Stimulated activated CD4-positive, alpha-beta T cell treated with anti-CD3 and anti-CD28 coated beads, TNF-alpha, amount 100 ng/mL, for 1 hour (primary cell): ENCODE measurements at places on chromosomes 1 and 21.

- DNase-seq: no peak
Measured at GRCh38 chr1:172019976-172020375, 178.7 kb downstream of the DNM3 start.

GRCh38 chr1:107695341-107695740 lies 269.6 kb downstream of the VAV3 start:
- no peak for DNase-seq

GRCh38 chr21:8994640-8995511 lies 1526.5 kb upstream of the TPTE start:
- DNase-seq: no peak

- DNase-seq: no peak
Measured at GRCh38 chr1:43272161-43272560, 2.4 kb downstream of the TMEM125 start.

DNA sequence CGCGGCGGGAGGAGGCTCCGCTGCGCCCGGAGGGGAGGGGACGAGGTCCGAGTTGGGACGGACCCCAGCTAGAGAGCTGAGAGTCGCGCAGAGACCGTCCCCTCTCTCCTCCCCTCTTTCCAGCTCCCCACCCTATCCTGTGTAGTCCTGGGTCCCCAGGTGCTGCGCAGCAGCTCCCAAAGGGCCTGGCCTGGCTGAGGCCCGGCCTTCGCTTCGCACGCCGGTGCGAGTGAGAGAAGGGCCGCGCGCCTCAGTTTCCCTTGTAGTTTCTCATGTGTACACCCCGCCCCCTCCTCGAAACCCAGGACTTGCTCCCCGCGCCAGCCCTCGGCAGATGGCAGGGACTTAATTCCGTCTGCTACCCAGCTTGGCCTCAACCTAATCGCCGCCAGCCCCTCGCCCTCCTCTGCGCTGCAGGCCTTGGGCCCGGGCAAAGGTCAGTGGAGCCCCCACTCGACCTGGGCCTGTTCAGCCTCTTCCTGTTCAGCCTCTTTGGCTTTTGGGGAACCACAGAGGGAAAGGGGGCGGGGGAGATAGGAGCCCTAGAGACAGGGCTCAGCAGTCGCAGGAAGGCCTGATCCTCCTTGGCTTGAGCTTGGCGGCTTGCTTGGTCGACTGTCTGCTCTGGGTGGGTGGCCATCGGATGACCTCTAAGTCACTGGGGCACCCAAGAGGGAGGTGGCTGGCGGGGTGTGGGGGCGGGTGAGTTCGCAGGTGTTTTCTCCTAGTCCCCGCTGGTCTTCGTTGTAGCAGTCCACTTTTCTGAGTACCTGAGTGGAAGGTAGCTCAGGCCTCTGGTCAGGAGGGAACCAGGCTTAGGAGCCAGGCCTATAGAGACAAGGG lies 1.0 kb downstream of the ZNF687 start:
- no peak for DNase-seq

GRCh38 chr1:61244114-61244513 lies 161.8 kb downstream of the NFIA start:
- DNase-seq: no peak

DNA sequence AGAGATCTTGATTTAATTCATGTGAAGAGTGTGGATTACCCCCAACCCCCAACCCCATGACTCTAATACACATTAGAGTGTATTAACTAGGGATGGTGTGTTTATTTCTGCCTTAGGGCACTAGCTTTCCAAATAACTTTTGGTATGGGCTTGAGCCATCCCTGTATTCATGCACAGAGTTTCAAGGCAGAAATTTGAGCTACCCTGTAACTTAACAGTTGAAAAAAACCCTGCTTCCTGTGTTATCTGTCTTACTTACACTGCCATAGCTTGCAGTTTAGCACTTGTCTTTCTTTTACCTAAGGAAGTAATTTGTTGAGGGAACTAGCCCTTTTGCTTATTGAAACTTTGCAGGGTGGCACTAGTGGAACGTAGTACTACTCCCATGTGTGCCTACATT lies 6.3 kb downstream of the SRSF11 start:
- DNase-seq: no peak

GRCh38 chr21:33433425-33434114 lies 30.4 kb downstream of the IFNGR2 start:
- DNase-seq: no peak

DNA sequence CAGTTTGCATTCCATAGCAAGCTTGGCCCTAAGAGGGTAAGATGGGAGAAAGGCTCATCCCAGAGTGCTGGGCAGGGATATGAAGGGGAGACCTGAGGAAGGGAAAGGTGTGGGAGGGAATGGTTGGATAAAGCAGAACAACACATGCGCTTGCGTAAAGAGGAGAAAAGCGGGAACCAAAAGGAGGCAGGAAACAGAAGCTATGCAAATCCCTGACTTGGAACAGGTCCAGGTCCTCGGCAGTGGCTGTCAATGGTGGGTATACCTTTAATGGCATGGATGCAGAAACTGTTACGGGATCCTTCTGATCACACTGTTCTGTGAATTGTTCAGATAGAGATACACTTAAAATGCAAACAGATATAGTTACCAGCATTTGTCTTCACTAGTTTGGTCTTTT lies 455.6 kb downstream of the SIPA1L2 start:
- DNase-seq: no peak

- DNase-seq: no peak
Measured at GRCh38 chr1:202249846-202250245, 56.2 kb downstream of the LGR6 start.

DNA sequence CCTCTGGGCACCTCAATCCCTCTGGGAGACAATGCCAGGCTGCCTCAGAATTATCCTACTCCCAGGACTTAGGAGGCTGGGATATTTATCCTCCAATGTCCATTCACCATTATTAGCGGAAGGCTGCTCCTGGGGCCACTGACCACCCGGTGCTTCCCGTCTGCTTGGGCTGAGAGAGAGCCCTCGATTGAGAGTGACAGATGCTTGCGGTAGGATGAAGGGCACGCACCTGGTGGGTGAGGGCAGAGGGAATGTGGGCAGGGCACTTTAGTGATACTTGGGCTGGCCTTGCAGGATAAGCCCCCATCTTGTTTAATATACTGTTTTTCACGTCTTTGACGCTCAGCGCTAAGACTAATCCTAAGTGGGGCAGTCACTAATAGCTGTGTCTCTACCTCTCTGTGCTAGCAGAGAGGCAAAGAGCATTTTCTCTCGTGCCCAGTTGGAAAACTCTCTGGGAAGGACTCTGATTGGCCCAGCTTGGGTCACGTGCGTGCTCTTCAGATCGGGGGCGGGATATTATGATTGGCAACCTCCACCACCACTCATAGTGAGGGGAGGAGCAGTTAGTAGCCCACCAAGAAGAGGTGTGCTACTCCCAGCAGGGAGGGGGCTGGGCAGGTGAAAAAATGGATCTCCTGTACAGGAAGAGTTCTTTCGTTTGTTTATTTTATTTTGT lies 10.6 kb upstream of the PARS2 start:
- no peak for DNase-seq

DNA sequence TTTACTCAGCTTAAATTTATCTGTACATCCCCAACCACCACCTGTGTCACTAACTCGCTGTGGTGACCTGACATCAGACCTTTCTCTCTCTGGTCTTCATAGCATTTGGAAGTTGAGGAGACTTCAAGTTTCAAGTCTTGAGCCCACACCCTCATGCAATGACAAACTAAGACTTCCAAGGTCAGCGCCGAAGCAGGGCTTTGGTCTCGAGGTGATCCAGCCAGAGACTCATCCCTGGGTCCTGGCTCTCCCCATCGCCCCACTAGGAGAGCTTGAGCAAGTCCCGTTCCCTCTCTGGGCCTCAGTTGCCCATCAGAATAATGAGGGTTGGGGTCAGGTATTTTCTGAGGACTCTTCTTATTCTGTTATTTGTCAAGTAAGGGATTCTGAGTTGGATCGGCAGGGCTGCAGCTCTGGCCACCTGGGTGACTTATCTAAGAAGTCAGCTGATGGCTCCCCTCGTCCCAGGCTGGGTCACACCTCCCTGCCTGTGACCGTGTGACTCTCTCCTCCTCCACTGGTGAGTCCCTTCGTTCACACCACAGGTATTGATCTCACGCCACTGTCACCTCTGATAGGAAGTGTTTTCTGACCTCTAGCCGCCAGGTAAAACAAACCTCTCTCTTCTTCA lies 143.7 kb upstream of the RUNX3 start:
- DNase-seq: no peak

GRCh38 chr21:45541221-45542039 lies 810 bp downstream of the SLC19A1 start:
- peak; percentile 71 for DNase-seq

GRCh38 chr1:229136822-229137221 lies 134.1 kb upstream of the RAB4A start:
- no peak for DNase-seq

GRCh38 chr1:172180501-172181285 lies 239.8 kb upstream of the C1orf105 start:
- peak; percentile 13 for DNase-seq

- no peak for DNase-seq
Measured at GRCh38 chr21:34933609-34934335, 115.3 kb downstream of the RUNX1 start.

- DNase-seq: no peak
Measured at GRCh38 chr1:60978421-60979357, 103.7 kb upstream of the NFIA start.

- DNase-seq: no peak
Measured at GRCh38 chr1:210915890-210916507, 217.9 kb downstream of the KCNH1 start.

- DNase-seq: no peak
Measured at GRCh38 chr1:220776254-220776653, 10.5 kb upstream of the MTARC1 start.

GRCh38 chr1:184386312-184387068 lies at the start of gene C1orf21:
Gene C1orf21, plus strand, starts transcription at chr1:184387029. Its CDS starts 90,481 bp downstream, at chr1:184477510.
- peak; percentile 16 for DNase-seq

GRCh38 chr1:86858524-86859261 lies 55.2 kb downstream of the SELENOF start:
- DNase-seq: no peak

- DNase-seq: no peak
Measured at GRCh38 chr1:51512606-51513005, 6.5 kb downstream of the EPS15 start.

GRCh38 chr1:230771773-230772354 lies 24.7 kb downstream of the CAPN9 start:
- no peak for DNase-seq

GRCh38 chr1:210250665-210250997 lies 18.0 kb downstream of the SERTAD4 start:
- DNase-seq: no peak

- no peak for DNase-seq
Measured at GRCh38 chr21:45992301-45993209, 11.0 kb downstream of the COL6A1 start.

DNA sequence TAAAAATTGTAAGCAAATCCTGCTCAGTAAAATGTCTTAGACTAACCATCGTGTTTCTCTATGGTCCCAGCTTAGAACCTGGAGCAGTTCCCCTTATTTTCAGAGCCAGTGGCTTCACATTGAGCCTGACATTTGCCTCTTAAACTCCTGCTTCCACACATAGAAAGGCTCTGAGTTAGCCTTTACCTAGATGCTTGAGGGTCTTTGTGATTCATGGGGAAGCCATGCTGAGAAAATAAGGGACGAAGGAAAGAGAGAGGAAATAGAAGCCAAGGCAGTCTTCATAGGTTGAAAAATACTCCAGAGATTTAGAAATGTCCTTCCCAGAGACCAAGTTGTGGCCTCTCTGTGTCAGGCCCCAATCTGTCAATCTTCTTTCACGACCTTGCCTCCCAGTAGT lies 16.1 kb upstream of the RBBP5 start:
- no peak for DNase-seq

GRCh38 chr1:78587211-78587610 lies 33.0 kb upstream of the IFI44L start:
- DNase-seq: no peak

DNA sequence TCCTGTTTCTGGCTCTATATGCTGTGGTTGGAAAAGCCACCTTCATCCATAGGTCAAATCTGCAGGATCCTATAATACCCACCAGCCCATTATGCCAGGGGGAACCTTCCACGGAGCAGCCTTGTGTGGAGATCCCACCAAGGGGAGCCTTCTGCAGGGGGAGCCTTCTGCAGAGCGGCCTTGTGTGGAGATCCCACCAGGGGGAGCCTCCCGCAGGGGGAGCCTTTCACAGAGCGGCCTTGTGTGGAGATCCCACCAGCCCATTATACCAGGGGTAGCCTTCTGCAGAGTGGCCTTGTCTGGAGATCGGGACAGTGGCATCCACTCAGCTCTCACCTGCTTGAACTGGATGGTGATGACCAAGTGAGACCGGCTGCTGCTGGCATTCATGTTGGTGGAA lies 85.3 kb downstream of the SCCPDH start:
- no peak for DNase-seq

GRCh38 chr1:169305356-169305755 lies 62.2 kb downstream of the NME7 start:
- no peak for DNase-seq
